Mesothelial cell of epicardium (in vitro differentiated cells): ENCODE measurements at places on chromosomes 5 and 9.

DNA sequence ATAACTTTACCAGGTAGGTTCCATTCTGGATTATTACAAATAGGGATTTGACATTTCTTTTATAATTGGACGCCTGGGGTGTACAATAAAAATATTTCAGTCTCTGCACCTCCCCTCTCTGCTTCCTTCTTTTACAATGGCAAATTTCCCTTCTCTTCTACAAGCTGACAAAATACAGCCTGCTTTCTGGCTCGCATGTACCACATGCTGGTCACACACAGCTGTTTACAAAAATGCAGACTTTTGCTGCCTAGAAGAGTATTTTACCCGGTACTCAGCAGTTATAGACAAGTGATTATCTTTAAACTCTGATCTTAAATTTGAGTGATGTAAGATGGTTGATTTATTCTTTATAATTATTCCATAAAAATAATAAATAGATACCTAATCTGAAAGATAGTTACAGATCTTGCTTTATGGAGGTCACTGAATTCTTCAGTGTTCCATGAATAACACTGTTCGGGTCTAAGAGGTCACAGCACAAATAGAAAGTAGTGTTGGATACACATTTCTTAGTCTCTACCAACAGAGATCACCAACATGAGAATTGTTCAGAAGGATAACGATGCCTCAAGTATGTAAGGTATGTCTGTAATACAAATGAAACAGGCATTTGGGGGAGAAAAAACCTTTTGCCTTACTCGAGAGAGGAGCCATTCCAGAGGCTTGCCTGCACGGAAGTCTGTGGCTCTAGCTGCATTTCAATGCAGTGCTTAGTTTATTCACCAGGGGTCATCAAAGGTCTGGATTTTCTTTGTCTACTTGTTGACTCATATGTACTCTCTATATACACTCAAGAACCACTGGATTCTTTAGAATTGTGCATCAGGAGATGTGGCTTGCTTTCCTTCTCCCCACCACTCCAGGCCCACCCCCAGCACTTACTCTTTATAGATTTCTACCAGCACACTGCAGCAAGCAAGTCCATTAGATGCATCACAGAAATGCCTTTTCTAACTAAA lies 206.6 kb upstream of the RFX3 start:
- DNase-seq: no peak

- DNase-seq: no peak
Observed at GRCh38 chr9:104280178-104280560, 186.1 kb downstream of the SMC2 start.

DNA sequence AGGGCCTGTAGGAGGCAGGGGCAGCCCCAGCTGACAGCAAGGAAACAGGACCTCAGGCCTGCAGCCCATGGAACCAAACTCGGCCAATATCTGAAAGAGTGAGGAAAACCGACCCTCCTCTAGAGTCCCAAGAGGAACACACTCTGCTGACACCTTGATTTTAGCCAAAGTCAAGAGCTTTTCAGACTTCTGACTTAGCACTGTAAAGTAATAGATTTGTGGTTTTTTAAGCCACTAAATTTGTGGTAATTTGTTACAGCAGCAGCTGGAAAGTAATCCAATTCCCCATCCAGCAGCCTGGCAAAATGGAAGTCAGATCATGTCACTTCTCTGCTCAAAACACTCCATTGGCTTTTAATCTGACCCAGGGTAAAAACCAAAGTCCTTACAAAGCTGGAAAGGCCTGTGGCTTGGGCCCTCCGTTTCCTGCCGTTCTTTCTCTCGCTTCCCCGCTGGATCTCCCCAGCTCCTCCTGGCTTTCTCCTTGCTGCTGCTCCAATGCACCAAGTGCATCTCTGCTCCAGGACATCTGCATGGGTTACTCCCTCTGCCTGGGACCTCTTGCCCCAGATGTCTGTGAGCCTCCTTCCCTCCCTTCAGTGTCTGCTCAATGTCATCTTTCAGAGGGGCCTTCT lies 79.0 kb downstream of the C5orf15 start:
- DNase-seq: no peak

DNA sequence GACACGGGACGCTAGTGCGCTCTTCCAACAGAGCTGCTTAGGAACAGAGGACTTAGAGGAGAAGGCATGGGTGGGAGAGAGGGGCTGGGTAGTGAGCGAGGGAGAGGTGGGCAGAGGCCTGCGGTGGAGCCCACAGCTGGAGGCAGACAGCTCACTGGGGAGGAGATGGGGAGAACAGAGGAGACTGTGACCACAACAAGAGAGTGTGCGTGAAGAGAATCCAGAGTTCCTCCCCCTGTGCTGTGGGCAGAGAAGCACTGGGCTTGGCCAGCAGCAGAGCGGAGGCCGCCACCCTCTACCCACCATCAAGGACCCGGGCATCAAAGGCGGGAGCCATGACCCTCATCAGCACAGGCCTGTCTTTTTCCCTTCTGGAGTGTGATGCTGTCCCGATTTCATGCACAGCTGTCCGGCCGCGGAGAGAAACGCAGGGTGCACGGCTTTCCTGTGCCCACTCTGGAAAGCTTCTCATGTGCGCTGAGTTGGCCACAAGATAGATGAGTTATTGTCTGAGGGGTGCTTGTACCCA lies 228.3 kb upstream of the IRX4 start:
- no peak for DNase-seq

DNA sequence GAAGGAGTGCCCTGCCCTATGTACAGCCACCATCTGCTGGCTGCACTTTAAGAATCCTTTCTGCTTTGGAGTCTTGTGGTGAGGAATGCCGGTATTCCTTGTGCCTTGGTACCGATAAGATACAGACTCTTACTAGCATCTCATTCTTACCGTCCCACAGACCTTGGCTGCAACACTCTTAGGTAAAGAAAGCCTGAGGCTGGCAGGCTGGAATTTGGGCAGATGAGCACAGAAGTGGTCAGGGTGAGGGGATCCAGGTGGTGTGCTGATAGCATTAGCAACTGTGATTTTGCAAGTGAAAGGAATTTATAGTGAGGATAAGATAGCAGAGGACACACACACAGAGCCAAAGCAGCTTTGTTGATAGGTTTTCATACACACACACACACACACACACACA lies 198.1 kb downstream of the ENC1 start:
- no peak for DNase-seq

DNA sequence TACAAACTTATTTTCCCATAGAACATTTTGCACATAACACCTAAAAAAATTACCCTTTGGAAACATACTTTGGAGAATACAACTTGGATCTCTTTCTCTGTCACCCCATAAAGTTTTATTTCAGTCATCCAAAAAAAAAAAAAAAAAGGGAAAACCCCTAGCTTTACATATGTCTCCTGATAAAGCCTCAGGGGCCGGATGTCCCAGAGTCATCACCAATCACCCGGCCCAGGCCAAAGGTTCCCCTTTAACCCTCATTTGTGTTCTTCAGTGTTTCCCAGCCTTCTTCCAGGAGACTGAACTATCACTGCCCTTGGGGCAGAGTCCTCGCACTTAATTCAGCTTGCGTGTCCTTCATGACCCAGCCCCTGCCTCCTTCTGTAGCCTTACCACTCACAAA lies 28.8 kb downstream of the ANXA6 start:
- DNase-seq: no peak

- DNase-seq: no peak
Observed at GRCh38 chr5:88884608-88884877, 1.6 kb upstream of the MEF2C start.

- DNase-seq: no peak
Observed at GRCh38 chr9:137534256-137535119, 15.7 kb downstream of the PNPLA7 start.

GRCh38 chr5:41508186-41508585 lies 2.2 kb downstream of the PLCXD3 start:
- DNase-seq: no peak

- DNase-seq: peak; percentile 57
Observed at GRCh38 chr5:140145818-140146522, 20.2 kb downstream of the IGIP start.

- no peak for DNase-seq
Observed at GRCh38 chr5:123129811-123130210, 40.8 kb downstream of the PRDM6 start.

GRCh38 chr5:174852143-174852542 lies 127.8 kb downstream of the MSX2 start:
- DNase-seq: no peak

GRCh38 chr5:5473226-5473625 lies 50.7 kb downstream of the ICE1 start:
- no peak for DNase-seq

DNA sequence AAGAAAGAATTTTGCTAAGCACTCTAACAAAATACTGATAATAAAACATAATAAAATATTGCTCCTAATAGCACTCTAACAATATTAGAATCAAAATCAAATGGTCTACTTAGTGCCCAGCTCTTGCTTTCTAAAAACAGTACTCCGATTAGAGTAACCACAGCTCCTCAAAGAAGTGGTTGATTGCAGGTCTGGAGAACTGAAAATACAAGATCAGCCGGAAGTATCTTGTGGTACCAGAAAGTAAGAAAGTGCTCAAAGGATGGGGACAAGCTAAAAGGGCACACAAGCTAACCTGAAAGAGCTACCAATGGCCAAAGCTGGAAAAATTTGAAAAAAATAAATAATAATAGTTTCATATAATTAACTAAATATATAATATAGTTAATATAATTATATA lies 119.2 kb downstream of the CWC27 start:
- DNase-seq: no peak

DNA sequence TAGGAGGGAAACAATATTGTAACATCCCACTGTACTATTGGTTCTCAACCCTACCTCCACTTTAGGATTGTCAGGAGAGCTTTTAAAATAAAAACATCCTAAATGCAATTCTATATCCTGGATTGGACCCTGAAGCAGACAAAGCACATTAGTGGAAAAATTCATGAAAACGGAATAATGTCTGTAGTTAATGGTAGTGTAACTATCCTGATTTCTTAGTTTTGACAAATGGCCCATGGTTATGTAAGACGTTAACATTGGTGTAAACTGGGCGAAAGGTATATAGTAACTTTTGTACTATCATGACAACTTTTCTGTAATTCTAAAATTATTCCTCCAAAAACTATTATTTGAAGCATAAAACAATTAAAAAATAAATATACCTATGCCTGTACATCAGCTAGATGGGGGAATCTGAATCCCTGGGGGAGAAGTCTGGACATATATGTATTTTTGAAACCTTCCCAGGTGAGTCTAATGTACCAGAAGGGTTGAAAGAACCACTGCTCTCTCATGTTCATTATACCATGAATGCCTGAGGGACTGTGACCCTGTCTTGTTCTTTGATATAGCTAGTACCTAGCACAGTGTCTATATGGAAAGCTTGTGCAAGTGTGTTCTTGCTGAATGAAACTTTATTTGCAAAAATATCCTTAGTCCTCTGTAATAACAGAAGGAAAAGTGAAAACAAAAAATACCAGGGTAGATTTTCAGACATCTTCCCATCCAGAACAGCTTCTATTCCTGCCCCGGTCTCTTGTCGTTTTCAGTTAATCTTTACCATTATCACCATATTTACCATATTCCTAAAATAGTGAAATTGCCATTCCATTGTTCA lies 3.4 kb upstream of the TRMO start:
- no peak for DNase-seq

DNA sequence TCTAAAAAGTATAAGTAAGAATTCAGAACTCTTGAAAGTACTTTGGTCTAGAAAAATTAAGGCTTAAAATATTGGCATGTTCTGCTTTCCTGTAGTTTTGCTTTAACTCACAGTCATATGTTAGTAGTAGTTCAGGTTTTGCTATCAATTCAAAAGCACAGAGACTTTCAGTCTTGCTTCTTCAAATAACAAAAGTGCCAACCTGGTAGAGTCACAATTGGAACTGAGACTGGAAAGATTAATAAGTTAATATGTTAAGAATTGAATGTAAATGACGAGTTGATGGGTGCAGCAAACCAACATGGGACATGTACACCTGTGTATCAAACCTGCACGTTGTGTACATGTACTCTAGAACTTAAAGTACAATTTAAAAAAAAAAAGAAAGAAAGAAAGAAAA lies 822.3 kb downstream of the MTRR start:
- no peak for DNase-seq

DNA sequence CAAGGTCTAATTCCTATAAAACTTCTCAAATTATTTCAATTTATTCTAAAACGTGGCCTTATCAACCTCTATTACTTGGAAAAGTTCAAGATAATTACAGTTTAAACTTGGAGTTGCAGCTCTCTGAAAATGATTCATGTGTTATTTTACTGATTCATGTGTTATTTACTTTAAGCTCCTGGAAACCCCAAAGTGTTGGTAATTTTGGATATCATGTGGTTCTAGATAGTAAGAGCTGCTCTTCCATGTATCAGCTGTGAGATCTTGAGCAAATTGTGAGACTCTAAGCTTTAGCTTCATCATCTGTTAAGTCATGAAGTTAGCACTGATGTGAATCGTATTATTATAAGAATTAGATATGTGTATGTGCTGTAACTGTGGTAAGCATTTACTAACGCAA lies 749.2 kb downstream of the TLE4 start:
- DNase-seq: no peak
